Activated T-helper 1 cell treated with anti-CD3 and anti-CD28 coated beads, Interleukin-2, amount 50 U/mL, for 16 hours (primary cell): ENCODE measurements at places on chromosomes 1 and 21.

DNA sequence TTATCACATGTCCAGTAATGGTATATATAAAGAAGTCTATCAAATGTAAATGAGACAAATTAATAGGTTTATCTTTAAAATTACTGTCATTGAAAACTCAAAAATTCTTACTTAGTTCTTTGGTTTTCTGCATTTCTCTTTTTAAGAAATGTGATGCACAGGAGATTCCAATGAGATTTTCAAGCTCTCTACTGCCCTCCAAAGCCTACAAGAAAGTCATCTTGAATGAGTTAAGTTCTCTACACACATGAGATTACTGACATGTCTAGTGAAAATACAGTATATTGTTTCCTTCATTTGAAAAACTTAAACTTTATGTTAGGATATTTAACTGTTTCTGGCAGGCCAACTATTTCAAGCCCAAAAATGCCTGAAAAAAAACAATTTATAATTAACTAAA lies 68.8 kb downstream of the ITGB3BP start:
- no peak for DNase-seq

DNA sequence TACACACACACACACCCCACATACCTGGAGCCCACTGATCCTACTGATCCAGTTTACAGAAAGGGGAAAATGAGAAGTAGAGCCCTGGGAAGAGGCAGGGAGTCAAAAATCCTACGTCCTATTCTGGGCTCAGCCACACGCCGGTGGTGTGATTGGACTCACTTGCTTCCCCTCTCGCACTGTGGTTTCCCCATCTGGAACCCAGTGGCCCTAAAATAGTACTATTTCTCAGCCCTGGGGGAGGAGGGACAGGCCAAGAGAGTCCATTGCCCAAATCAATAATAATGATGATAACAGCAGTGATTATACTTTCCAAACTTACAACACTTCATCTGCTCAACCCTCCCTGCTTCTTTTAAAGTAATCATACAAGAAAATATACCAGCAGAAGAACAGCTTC lies 2.9 kb upstream of the PIGR start:
- no peak for DNase-seq

GRCh38 chr1:179115181-179115580 lies 33.3 kb downstream of the TOR3A start:
- DNase-seq, result no peak

DNA sequence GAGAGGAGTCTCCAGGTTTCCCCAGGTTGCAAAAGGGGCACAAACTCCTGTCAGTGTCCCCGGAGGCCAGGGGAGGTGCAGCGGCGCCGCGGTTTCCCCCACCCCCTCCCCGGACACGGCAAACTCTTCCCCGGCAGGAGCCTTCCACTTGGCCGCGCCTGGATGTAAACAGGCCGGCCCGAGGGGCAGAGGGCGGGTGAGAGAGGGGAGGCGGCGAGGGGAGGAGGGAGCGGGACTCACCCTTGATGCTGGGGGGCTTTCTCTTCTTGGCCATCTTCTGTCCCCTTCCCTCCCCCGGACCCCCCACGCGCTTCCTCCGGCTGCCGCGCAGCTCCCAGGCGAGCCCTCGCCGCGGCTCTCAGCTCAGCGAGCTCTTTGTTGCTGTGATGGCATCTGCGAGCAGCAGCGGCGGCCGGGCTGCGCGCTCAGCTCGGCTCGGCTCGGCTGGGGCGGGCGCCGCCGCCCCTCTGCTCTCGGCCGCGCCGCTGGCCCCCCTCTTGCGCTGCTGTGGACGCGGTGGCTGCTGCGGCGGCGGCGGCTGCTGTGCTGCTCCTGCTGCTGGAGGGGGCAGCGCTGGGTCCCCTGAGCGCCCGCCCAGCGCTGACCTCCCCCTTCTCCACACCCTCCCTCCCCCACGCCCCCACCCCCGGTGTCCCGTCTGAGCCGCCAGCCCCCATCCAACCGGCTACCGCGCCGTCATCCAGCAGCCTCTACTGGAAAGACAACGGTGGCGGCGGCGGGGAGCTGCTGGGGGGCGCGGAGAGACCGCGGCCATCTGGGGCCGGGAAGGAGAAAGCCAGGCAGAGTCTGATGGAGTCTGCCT lies 4.9 kb upstream of the SLC44A5 start:
- no peak for DNase-seq

- no peak for DNase-seq
Observed at GRCh38 chr1:203601716-203602309, 24.8 kb upstream of the ATP2B4 start.

DNA sequence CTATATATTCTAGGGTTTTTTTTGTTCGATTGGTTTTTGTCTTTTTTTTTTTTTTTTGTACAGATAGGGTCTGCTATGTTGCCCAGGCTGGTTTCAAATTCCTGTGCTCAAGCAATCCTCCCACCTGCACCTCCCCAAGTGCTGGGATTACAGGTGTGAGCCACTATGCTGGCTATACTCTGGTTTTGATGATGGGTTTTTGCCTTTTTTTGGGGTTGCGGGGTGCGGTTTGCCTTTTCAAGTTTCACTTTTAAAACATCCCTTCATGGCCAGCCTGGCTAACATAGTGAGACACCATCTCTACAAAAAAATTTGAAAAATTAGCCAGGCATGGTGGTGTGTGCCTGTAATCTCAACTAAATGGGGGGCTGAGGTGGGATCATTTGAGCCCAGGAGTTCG lies 10.0 kb downstream of the KDM5B start:
- DNase-seq, result no peak

- DNase-seq, result no peak
Observed at GRCh38 chr1:17400725-17401341, 28.8 kb downstream of the PADI6 start.

DNA sequence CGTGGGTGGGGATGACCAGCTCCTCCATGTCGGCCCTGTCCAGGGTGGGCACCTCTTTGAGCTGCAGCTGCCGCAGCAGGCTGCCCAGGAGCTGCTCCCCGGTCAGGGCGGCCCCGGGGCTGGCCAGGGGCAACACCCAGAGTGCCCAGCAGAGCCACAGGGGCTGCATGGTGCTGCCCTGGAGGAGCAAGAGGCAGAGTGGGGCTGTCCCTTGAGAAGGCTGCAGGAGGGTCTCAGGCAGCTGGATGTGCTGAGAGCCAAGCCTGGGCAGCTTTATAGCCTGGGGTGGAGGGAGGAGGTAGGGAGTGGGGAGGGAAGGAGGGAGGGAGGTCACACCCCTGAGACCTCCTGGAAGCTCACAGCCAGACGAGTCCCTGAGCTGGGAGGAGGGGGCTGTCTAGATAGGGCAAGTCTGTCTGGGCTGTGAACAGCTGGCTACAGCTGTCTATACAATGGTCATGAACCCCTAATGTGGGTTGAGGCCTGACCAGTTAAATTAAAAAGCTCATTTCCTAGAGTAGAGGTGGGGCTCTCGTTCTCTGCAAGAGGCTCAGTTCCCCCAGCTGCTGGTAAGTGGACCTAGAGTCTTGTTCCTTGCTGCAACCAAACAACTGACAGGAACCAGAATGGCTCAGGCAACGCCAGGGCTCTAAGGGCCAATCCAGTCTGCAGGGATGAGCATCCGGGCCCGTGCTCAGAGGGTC lies at the start of gene LEFTY1:
TSS of gene LEFTY1 (minus strand) at position 249 of the 704 bp plus-strand sequence. CDS start at position 169, 80 bp downstream.
- DNase-seq, result no peak

DNA sequence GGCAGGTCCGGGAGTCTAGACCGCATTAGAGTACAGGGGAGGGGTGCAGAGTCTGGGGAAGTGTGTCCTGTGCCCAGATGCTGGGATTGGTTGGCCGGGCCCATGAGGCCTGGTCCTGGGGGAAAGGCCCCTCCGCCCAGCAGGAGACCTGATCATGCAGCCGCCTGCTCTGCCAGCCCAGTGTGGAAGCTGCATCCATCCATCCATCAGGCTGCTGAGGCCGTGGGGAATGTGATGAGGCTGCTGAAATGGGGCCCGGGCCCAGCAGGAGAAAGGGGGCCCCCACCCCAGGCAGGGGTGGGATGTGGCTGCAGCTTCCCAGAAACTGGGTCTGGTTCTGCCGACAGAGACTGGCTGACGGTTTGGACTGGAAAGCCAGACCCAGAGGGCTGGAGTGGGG lies 37.2 kb downstream of the EPHA2 start:
- DNase-seq, result no peak

- DNase-seq, result no peak
Observed at GRCh38 chr1:16300436-16300835, 51.8 kb downstream of the FBXO42 start.

- no peak for DNase-seq
Observed at GRCh38 chr1:193144361-193144938, 22.6 kb downstream of the CDC73 start.

GRCh38 chr1:224273641-224274040 lies 56.3 kb downstream of the NVL start:
- DNase-seq, result no peak

DNA sequence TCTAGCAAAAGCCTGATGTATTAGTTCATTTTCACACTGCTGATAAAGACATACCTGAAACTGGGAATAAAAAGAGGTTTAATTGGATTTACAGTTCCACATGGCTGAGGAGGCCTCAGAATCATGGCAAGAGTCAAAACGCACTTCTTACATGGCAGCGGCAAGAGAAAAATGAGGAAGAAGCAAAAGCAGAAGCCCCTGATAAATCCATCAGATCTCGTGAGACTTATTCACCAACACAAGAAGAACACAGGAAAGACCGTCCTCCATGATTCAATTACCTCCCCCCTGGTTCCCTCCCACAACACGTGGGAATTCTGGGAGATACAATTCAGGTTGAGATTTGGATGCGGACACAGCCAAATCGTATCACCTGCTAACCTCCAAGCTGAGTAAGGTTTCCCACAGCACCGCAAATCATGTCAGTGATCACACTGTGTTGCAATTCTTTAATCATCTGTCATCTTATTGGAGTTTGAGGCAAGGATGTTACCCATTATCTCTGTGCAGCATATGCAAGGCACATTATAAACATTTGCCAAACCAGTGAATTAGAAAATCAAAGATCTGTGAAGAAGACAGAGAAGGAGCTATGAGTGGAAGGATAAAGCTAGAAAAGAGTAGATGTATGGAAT lies 128.5 kb downstream of the ZNF281 start:
- no peak for DNase-seq

DNA sequence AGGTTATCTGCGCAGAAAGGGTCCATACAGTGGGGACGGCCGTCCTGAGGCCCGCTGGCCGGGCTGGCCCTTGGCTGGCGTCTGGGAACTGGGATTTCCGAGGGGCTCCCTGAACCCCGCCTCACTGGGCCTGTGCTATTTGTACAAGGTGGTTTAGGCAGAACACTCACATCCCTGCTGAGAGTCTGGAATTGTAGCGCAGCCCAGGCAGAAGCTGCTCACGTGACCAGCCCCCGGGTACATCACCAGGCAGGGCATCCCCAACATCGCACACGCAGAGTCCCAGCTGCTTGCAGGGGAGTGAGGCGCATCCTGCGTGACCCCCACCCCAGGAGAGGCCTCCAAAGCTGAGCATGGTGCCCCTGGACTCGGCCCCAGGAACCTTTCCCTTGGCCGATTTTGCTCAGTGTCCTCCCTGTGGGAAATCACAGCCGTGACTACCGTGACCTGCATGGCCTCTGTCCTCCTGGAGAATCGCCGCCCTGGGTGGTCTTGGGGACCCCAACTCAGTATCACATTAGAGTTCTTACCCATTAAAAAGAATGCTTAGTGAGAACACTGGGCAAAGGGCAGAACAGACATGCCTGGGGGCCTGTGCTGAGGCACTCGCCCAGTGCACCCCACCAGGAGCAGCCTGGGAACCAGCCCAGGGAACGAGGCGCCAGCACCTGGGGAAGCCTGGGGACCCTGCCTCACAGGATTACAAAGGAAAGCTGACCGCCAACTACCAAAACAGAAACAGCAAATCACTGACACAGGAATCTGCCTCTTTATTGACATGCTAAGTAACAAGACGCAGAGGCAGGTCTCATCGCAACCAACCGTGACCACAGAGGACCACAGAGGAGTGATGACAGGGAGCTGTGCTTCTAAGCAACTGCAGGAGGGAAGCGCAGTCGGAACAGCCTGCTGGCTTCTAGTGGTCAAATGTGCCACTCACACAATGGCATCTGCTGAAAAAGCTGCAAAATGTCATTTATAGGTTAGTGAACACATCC lies 33.5 kb downstream of the UBE2G2 start:
- no peak for DNase-seq

DNA sequence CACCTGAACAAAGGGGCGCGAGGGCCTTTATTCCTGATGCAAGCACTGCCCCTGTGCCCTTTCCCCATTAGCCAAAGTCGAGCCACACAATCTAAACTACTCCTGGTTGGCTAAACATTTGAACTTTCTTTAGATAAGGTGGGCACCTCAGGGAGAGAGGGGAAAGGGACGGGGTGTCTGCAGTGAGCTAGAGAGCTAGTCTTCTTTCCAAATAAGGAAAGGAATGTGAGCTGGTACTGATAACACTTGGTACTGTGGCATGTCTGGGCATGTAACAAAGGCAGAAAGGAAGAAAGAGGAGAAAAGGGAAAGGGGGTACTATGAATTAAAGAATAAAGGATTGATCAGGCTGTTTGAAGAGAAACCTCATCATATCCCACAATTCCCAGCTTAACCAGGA lies 62.8 kb downstream of the OVGP1 start:
- no peak for DNase-seq

- DNase-seq, result no peak
Observed at GRCh38 chr1:201766131-201766866, 62.7 kb upstream of the IPO9 start.

GRCh38 chr1:201724039-201724765 lies 104.8 kb upstream of the IPO9 start:
- DNase-seq, result no peak

DNA sequence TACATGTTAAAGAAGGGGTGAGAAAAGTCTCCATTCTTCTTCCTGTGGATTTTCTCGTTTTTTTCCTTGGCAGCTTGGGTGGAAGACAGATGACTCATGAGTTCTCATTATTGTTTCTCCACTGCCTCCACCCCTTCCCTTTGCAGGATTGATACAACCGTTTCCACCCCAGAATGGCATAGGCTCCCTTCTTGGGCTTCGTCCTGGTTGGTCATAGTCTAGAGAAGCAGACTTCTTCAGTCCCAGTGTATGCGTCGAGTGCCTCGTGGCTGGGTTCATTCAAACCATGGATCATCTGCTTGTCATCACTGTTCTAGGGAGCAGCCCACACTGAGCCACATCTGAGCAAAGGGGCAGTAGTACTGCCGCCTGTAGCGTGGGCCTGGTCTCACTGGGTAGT lies 13.7 kb downstream of the PTGFRN start:
- no peak for DNase-seq

DNA sequence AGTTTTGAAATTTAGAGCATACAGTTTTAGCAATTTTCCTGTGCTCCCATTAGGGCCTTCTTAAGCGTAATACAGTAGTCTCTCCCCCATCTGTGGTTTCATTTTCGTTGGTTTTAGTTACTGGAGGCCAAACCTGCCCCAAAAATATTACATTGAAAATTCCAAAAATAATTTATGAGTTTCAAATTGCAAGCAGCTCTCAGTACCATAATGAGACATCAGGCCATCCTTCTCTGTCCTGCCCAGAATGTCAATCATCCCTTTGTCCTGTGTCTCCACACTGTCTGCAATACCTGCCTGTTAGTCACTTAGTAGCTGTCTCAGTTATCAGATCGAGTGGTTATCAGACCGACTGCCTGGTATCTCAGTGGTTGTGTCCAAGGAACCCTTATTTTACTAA lies 45.4 kb downstream of the ADSS2 start:
- DNase-seq, result no peak
